Stimulated activated naive CD8-positive, alpha-beta T cell treated with anti-CD3 and anti-CD28 coated beads, Interleukin-15, Interleukin-2, amounts not matched to agents 100 U/mL and 50 U/mL, for 24 hours (primary cell): ENCODE measurements at places on chromosomes 3 and 15.

GRCh38 chr3:188218603-188219002 lies 64.6 kb downstream of the LPP start:
- DNase-seq, result no peak

DNA sequence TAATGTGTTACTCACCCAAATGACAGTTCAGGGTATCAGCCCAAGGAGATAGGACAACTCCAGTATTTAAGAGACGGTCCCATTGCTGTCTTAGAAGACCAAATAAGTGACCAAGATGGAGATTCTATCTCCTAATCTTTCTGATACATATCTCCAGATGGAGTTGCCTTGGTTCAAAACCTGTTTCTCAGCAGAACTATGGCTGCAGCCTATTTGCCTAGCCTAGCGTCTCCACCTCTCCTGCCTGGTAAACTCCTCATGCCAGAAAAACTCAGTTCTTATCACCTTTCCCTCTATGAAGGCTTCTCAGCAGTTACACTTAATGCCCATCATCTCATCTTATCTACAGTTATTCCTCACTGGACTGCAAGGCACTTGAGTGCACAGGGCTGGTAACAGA lies 1.2 kb upstream of the CSPG5 start:
- DNase-seq, result no peak

DNA sequence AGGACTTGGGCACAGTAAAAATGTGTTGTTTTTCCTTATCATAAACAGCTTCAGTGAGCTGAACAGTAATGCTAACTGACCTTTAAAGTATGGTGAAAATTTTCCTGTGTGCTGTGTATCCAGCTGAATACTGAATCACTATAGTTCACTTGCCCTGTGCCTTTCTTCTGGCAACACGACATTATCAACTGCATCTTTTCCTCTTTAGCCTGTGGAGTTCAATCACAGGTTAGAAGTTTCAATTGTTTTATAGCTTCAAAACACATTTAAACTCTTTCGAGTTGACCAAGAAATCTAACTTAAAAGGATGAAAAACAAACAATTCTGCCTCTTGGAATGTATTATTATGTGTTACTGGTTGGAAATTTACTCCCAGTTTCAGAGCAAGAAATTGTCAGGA lies 1120.7 kb upstream of the ALCAM start:
- no peak for DNase-seq

GRCh38 chr3:146709969-146710368 lies 104.8 kb upstream of the PLSCR5 start:
- DNase-seq, result no peak

DNA sequence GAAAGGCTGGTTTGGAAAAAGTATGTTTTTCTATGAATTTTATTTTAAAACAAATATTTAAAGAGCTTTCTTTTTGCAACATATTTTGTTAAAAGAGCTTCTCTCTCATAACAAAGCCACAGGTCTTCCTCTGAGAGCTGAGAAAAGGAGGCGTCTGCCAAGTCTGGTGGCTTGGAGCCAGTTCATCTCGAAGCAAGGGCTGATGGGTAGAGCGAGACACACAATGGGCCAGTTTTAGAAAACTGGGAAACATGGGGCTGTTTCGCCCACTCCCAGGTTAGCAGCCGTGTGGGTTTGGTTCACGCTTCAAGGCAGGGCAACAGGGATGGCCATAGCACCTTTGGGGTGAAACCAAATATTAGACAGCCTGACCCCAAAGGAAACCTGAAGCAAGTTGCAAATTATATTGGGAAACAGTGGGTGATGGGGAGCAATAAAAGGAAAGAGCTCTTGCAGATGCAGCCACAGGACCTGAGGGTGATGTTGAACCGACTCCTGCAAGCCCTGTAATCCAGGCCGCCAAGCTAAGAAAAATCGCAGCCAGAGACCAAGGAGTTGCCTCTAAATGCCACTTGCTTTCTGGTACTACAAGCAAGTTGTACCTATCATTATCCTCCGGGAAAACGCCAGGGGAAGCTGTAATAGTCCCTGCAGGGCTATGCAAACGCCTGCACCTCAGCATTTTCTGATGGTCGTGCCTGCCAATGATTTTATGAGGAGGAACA lies 88.4 kb upstream of the GALNT15 start:
- no peak for DNase-seq

GRCh38 chr3:125332504-125332903 lies 42.6 kb downstream of the ZNF148 start:
- no peak for DNase-seq

DNA sequence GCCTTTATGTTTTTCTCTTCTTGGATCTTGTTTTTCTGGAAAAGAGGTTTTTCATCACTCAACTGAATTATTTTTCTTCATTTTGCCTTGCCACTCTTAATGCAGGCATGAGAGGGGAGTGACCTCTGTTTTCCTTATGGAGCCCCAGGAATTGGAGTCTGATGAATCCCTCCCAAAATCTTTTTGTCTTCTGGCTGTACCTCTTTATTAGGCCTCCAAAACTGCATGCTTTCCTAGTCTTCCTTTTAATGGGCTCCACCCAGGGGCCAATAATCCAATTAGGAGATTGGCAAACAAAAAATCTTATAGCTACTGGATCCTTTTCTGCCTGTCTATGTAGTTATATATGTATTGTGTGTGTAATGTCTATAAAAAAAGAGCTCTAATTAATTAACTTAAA lies 192.4 kb upstream of the PEX5L start:
- no peak for DNase-seq

- DNase-seq, result no peak
Measured at GRCh38 chr3:46006238-46007032, 10.8 kb upstream of the FYCO1 start.

- no peak for DNase-seq
Measured at GRCh38 chr3:133096900-133097613, 58.9 kb downstream of the TMEM108 start.

DNA sequence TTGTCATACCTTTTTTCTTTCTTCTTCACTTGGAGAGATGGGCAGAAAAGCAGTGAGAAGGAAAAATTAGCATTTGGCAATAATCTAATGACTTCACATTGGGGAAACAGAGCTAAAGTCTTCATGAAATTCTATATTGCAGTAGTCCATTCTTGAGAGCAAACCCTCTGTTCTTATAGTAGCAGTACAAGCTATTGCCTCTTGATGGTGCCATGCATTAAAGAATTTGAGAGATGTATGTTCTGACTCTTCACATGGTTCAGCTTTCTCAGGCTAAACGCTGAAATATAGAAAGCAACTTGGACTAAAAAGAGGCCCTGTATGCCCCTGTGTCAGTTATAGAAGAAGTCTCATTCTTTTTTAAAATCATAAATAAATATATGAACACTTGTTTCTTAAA lies 36.0 kb downstream of the PHLDB2 start:
- no peak for DNase-seq

GRCh38 chr3:157347577-157348303 lies 88.9 kb upstream of the PTX3 start:
- no peak for DNase-seq

DNA sequence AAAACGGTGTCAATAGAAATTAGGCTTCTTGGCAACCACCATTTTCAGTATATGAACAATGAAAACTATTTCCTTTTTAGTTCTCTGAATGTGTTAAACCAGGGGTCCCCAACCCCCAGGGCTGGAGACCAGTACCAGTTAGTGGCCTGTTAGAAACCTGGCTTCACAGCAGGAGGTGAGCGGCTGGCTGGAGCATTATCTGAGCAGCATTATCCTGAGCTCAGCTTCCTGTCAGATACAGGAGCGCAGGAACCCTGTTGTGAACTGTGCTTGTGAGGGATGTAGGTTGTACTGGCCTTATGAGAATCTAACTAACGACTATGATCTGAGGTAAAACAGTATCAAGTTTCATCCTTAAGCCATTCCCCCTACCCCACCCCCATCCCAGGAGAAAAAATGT lies 328.7 kb downstream of the ZBBX start:
- no peak for DNase-seq

- no peak for DNase-seq
Measured at GRCh38 chr3:133455281-133455680, 55.4 kb downstream of the BFSP2 start.

- DNase-seq, result no peak
Measured at GRCh38 chr3:183478501-183478900, 50.1 kb upstream of the MCF2L2 start.

DNA sequence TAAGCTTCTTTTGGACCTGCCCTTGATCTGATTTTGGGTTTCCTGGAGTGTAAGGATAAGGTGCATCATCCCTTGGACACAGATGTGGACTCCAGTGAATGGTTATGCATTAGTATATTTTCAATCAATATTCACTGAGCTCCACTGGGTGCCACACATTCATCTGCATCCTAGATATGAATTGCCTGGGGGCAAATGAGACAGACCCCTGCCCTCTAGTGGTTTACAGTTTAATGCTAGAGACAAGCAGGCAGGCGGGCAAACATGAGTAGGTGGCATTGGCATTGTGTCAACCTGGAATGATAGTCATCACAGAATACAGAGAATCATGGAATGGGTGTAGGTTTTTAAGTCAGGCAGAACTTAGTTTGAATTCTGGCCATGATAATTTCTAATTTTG lies 252.5 kb upstream of the SOX14 start:
- no peak for DNase-seq

DNA sequence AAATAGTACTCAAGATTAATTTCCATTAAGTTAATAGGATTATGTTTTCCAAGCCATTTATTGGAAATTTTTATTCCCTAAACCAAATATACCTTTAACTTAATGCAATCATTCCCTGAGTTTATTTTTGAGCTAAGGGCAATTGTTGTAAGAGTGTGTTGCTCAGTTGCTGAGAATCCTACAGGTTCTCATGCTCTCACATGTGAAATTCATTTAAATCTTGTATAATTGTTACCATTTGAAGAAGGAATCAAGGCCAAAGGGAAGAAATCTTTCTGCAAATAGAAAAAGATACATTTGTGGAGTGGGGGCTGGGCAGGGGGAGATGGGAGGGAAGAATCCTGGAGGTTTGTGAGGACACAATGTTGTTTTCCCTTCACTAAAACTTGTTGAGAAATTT lies 202.7 kb upstream of the STRIT1 start:
- no peak for DNase-seq

- no peak for DNase-seq
Measured at GRCh38 chr3:144187531-144188210, 216.0 kb downstream of the DIPK2A start.

- no peak for DNase-seq
Measured at GRCh38 chr3:145849115-145849514, 311.9 kb downstream of the PLOD2 start.
